Naive B cell (primary cell): ENCODE measurements at places on chromosomes 3 and 15. TPM values are rescaled to one million over a fixed set of nuclear protein-coding genes. Genes with fewer than 3 reads are reported as not detected.
A peak's percentile ranks its signal among the peaks of the same experiment; 100 is the strongest.

DNA sequence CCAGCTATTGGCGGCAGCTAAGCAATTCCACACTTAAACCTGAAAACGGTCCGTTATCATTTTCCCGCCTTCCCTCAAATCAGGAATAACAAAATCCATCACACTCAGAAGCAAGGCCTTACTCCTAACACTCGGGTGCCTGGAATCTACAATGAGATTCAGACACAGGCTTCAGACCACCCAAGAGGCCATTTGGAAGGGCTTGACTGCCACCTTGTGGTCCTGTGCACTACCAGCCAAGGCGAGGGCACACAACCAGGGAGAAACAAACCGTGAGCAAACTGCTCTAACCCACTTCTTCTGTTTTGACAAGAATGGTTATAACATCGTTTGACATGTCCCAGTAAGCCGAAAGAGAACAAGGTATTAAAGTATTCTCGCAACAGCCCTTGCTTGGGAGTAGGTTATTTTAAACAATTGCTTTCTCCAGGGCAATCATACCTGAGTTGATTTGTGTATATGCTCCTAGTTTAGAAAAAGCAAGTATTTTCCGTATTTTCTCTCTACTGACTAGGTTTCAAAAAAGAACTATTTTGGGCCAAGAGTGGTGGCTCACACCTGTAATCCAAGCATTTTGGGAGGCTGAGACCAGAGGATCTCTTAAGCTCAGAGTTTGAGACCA is 40.1 kb upstream of the TAFA4 start:
- peak; percentile 8 for DNase-seq

DNA sequence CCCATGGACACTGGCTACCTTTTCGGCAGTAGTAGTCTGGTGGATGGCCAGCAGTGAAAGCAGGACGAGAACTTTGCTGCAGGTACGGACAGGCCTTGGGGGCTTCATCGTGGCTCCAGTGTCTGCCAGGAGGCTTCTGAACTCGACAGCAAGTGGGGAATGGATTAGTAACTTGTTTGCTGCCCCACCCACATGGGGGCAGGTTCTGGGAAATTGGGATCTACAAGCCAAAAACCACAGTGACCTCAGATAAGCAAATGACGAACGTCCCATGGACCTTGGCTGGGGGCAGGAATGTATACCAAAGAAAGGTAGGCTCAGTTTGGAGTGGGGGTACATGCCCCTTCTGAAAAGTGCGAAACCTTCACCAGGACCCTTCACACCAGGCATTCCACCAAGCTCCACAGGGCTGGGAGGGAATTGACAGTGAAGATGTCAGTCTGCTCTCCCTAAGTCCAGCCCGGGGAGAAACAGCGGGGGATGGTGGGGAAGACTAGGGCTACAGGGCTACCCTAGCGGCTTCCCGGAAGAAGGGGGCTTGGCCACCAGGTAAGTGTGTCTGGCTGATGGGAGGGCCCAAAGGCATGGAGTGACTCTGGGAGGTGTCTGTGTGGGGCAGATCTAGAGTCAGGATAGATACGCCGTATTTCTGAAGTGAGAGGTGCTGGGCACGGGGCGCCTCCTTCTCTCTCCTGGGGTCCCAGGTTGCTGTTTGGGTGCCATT is at the start of gene ITIH4:
TSS of gene ITIH4 (minus strand) at position 138 of the 724 bp plus-strand sequence. CDS start at position 108, 30 bp downstream.
- DNase-seq, result no peak

GRCh38 chr15:67863442-67863987 is 23.7 kb upstream of the RNU6-1 start:
- peak; percentile 64 for DNase-seq

DNA sequence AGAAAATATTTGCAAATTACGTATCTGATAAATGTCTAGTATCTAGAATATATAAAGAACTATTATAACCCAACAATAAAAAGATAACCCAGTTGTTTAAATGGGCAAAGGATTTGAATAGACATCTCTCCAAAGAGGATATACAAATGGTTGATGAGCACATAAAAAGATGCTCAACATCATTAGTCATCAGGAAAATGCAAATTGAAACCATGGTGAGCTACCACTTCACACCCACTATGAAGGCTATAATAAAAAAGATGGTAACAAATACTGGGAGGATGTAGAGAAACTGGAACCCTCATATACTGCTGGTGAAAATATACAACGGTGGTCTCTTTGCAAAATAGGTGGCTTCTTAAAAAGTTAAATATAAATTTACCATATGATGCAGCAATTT is 28.0 kb downstream of the RAD51 start:
- no peak for DNase-seq

- no peak for DNase-seq
Observed at GRCh38 chr3:17808994-17809393, 66.6 kb upstream of the TBC1D5 start.

Gene NECTIN3
- polyA plus RNA-seq, result 0.42 TPM

- DNase-seq, result no peak
Observed at GRCh38 chr3:168493412-168494205, 397.9 kb upstream of the GOLIM4 start.

Gene KBTBD8
- polyA plus RNA-seq, result 21.0 TPM

DNA sequence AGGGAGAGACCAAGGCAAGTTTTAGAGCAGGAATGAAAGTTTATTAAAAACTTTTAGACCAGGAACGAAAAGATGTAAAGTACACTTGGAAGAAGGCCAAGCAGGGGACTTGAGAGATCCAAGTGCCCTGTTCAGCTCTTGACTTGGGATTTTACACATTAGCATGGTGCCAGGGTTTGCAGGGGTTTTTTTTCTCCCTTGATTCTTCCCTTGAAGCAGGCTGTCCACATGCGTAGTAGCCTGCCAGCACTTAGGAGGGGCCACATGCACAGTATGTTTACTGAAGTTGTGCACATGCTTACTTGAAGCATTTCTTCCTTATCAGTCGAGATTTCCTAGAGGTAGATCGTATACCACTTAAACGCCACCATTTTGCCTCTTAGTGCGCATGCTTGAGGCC is 277.5 kb upstream of the AGTR1 start:
- no peak for DNase-seq

DNA sequence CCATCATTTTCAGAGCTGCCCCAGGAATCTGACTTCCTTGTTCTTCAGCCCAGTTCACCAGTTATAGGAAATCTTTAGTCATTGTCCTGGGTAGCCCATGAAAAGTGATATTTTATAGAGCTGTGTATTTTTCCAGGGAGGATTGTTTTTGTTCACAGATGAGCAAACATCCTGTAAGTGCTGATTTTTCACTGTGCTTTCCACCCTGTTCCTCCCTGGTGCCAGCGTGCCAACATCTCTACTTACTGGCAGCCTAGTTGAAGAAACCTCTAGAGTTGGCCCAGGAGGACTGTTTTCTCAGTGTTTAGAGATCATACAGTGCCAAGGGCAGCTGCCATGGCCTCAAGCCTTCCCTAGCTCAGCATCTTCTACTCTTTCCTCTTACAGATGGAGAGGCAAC is 41.3 kb downstream of the ST6GAL1 start:
- DNase-seq, result no peak

Gene C3orf85
- polyA plus RNA-seq, result not detected
